ENCODE measurements at places on chromosomes 4 and X.
A peak's percentile ranks its signal among the peaks of the same experiment; 100 is the strongest.

DNA sequence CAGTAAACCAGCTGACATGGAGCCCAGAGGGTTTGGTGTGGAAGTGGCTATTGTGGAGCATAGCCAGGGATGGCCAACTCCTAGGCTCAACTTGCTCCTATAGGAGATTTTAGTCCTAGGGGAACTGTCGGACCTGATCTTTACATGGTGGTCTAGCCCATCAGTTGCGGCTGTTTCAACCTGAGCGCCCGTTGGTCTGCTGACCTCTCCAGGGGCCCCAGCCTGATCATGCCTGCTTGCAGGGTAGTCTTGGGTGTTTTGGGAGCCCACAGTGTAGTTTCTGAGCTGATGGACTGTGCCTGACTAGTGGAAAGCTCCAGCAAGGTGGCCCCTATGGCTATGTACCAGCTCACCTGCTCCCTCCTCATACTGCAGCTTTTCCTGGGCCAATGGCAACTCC, 597.0 kb downstream of the IQCM start:
- no peak overlapping the region for H3K4me3 ChIP-seq
- DNase-seq: no peak
- H3K27ac ChIP-seq: no peak overlapping the region
- no peaks in the 10 kb centered on the region for H3K36me3 ChIP-seq

- H3K36me3 ChIP-seq: no peaks in the 10 kb centered on the region
- no peak overlapping the region for H3K4me3 ChIP-seq
- H3K27ac ChIP-seq: no peak overlapping the region
These were observed 59.4 kb upstream of the ADRA2C start for GRCh38 chr4:3706565-3707422.

DNA sequence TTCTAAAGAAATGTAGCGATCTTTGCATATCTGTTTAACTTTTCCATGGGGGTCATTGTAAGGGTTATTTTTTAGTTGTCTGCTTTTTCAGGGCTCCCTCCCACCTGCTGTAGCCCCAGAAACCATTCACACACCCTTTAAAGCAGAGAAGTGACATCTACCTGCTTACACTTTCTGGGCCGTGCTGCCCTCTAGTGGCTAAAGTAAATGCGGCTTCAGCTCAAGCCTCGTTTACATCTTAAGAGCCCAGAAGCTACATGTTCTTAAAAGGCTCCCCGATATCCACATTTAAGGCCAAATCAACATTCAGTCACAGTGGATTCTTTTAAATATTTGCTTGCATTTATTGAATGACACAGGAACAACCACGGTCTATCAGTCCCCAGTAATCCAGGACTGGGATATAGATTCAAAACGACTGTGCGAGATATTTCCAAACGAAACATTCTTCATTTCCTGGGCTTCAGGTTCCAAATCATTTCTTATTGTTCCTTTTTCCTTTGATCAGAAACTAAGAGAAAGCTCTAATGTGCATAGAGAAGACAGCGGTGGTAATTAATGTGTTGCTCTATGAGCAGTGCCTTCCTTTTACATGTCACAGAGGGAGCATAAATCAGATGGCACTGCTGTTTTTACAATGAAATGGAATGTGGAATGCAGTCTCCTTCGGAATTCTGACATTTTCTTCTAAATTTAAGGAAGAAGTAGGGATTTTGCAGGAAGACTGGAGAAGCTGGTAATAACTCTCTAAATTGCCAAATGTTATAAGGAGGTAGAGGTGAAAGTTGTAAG, 119.9 kb downstream of the RASGEF1B start:
- peak; percentile 82 for DNase-seq
- no peak overlapping the region for H3K4me3 ChIP-seq
- no peaks in the 10 kb centered on the region for H3K36me3 ChIP-seq
- peaks cover 5% of the 10 kb centered on the region for H3K27me3 ChIP-seq

DNA sequence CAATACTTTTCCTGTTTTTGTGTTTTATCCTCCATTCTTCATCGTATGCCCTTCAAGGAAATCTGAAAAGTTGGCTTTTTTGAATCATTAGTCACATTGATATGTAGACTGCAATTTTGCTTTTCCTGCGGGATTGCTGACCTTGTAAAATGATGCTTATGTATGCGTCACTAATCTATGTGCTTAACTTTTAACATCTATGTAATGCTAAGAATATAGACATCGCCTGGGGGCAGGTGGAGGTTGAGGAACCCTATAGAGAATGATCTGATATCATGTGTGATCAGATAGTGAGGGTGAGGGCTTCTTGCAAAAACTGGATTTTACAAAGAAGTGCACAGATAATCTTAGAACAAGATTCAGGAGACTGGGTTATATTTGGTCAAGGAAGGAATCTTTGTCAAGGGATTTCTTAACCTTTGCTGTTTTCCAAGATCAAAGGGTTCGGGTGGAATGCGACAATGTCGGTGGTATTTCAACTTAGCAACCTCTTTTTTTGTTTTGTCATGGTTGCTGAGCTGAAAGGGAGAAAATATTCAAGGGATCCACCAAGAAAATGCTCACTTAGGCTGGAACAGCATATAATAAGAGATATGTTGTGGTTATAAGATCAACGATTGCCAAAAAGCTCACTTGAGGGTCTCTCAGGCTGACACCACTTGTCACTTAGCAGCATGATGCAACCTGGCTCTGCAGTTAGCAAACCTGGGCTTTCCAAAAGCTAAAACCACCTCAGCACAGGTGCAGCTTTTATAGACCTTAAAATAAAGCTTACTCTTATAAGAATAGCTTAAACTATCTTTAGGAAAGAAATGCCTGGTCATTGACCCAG, 70.6 kb upstream of the PUDP start:
- no peaks in the 10 kb centered on the region for H3K36me3 ChIP-seq
- no peak overlapping the region for H3K27ac ChIP-seq
- no peaks in the 10 kb centered on the region for H3K4me1 ChIP-seq
- H3K4me3 ChIP-seq: no peak overlapping the region
- no peaks in the 10 kb centered on the region for H3K27me3 ChIP-seq

GRCh38 chr4:167234316-167234881, at the start of gene SPOCK3:
TSS of gene SPOCK3 (minus strand) at chr4:167234494.
- H3K36me3 ChIP-seq: no peaks in the 10 kb centered on the region
- H3K27ac ChIP-seq: no peak within 1 kb of the TSS
- H3K4me1 ChIP-seq: peaks cover 3% of the 10 kb centered on the region
- peak; percentile 17 for DNase-seq

DNA sequence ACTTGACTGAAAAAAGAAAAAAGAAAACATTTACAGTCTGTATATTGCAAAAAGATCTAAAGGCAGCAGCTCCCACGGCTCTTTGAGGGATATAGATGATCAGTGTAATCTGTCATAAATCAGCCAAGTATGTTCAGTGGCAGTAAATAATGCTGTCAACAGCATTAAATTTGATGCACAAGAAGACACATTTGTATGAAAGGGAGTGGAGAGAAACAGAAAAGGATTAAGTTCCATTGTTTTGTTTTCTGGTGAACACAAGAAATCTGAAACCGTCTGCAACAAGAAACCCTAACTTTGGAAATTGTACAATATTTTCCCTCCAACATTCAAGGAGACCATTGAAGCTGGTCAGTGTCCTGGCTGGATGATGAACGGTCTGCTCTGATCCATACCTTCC, 27.6 kb upstream of the C1QTNF7 start:
- H3K27ac ChIP-seq: no peak overlapping the region
- no peak overlapping the region for H3K4me3 ChIP-seq
- no peak for DNase-seq
- H3K4me1 ChIP-seq: peaks cover 43% of the 10 kb centered on the region

- H3K27me3 ChIP-seq: no peaks in the 10 kb centered on the region
- peaks cover 30% of the 10 kb centered on the region for H3K36me3 ChIP-seq
- no peak overlapping the region for H3K27ac ChIP-seq
- no peaks in the 10 kb centered on the region for H3K4me1 ChIP-seq
- H3K4me3 ChIP-seq: no peak overlapping the region
These were observed 54.9 kb downstream of the PKD2 start for GRCh38 chr4:88062311-88062710.

GRCh38 chr4:80229128-80229527, 31.8 kb downstream of the PRDM8 start:
- H3K4me3 ChIP-seq: no peak overlapping the region
- no peaks in the 10 kb centered on the region for H3K4me1 ChIP-seq
- no peak for DNase-seq
- H3K27ac ChIP-seq: no peak overlapping the region
- peaks cover 11% of the 10 kb centered on the region for H3K27me3 ChIP-seq

Data from activated CD4-positive, alpha-beta T cell treated with anti-CD3 and anti-CD28 coated beads for 36 hours (primary cell).